Activated CD4-positive, alpha-beta T cell treated with anti-CD3 and anti-CD28 coated beads, Interleukin-2, amount 50 U/mL, for 48 hours (primary cell): ENCODE measurements at places on chromosomes 13 and 19.

DNA sequence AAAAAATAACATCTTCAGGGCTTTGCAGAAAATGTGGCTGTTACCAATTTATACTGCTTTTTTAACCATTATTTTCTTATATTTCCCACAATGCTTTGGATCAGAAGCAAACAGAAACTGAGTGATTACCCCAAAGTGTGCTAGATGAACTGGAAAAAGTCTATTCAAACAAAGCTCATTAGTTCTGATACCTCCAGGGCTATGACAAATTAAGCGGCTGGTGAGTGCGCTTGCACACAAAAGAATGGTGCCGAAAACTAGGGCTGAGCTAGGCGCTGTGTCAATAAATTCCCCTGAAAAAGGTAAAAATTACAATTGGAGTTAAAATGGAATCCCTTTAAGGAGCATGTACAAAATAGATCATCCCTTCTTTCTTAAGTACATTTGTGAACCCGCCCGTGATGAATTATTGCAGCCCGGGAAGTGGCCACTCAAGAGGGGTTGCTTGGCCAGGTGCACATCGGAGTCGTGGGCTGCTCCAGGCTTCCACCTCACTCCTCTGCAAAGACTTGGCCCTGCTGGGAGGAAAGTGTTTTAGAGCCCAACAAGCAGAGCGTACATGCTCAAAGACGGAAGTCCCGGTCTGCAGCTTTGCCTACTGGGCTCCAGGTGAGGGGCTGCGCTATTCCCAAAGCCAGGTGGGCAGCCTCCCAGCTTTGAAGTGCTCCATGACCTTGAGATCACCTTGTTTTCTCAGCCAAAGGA, 164.0 kb upstream of the ZNF507 start:
- no peak for DNase-seq

DNA sequence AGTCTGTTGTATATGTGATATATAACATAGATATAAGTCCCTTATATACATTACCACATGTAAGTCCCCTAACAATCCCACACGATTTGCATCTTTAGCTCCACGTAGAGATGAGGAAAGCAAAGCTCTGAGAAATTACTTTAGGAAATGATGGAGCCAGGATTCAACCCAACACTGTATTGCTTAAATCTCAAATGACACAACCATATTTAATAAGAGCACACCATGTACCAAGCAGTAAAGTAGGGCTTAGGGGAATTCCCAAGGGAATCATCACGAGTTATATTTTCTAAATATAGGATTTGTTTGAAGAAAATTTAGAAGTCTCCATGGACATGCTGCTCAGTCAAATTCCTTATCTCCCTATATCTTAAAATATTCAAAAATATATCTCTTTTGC, 61.3 kb upstream of the POMP start:
- no peak for DNase-seq

DNA sequence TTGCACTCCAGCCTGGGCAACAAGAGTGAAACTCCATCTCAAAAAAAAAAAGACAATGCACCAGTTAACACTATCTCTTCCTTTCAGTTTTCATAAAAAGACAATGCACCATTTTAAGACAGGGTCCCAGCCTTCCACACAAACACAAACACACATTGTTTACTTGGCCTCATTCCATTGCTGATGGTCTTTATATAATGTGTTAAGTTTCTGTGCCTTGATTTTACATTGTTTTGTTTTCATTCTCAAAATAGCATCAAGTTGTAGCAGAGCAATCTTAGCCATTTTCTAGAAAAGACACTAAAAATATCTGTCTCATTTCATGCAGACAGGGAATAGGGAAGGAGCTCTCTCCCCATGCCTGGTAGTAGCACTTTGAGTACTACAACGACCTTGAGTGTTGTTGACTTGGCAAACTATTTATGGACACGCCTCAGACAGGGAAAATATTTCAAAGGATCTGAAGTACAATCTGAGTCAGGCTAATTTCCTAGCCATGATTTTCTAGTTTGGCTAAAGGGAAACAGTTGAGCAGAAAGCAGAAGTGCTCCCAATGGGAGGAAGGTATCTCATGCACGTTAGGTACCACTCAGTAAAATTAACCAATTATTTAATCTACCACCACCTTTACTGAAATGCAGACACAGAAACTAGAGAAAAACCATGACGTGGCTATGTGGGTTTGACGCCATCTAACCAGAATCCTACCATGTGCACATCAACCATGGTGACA, 120.6 kb downstream of the ABCC4 start:
- DNase-seq: no peak

- DNase-seq: peak; percentile 89
Measured at GRCh38 chr19:3125900-3126524, 9.8 kb upstream of the GNA15 start.

GRCh38 chr13:33757713-33758112, 60.2 kb upstream of the RFC3 start:
- DNase-seq: no peak

DNA sequence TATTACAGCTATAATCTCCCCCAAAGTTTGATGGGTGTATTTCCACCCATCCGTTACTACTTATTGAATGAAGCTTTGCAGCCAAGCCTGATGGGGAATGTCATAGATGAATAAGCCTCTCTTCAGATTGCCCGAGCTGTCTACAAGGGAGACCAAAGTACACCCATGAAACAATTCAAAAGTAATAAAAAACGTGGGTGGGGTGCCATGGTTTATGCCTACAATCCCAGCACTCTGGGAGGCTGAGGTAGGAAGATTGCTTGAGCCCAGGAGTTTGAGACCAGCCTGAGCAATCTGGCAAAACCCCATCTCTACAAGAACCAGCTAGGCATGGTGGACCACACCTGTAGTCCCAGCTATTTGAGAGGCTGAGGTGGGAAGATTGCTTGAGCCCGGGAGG, 419.2 kb downstream of the FGF9 start:
- DNase-seq: no peak

DNA sequence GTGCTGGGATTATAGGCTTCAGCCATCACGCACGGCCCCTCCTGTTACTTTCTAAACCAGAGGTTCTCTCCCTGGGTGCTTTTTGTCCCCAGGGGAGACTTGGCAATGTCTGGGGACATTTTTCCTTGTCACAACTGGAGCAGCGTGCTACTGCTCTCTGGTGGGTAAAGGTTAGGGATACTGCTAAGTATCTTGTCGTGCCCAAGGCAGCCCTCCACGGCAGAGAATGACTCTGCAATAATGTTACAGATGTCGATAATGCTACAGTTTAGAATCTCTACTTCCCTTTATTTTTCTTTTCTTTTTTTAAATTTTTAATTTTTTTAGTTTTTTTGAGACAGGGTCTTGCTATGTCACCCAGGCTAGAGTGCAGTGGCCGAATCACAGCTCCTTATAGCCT, 38.0 kb downstream of the ADGRE1 start:
- no peak for DNase-seq

GRCh38 chr19:19752760-19753403, 20.0 kb upstream of the ZNF14 start:
- no peak for DNase-seq

DNA sequence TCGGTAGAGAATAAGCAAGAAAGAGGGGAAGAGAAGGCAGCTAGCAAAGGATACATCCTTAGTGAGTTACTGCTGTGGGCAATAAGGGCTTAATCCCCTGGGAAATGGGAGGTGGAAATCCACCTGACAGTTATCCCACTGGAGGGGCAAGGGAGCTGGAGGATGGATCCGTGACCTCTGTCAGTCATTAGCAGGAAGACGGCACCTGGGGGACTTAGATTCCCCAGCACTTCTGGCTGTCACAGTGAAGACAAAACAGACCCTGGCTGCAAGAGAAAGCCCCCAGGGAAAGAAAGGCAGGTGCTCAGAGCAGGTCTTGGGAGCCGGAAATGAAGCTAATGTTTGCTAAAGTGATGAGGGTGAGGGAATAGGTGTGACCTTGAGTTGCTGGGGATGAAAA, 70.4 kb upstream of the MRI1 start:
- DNase-seq: no peak

DNA sequence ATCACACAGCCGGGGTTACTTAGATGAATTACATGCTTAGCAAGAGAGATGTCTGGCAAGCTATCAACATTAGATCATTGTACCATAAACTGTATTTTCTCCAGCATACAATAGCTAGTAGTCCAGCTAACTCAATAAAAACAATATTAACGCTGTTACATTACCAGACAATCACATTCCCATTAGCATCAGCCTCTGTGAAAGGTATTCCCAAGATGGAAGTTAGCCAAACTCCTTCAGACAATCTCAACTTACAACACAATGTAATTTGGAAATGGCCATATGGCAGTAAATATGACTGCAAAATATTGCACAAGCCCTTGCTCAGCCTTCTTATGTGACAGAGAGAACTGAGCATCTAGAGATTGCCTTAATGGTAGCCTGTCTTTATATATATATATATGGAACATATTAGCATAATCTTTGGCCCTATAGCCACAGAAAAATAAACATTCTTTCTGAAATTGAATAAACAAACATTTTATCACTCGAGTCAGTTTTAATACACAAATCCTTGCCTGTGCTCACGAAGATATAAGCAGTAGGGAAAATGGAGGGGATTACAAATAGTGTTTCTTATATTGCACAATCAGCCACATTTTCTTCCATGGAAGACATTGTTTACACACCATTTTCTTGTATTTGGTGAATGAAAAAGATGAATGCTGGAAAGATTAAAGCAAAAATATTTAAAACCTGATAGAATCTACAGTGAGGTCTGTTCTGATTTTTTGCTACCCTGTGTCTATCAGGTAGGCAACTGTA, 1060.5 kb downstream of the DIAPH3 start:
- no peak for DNase-seq

GRCh38 chr13:82938644-82939043, 943.6 kb downstream of the SLITRK1 start:
- no peak for DNase-seq

- DNase-seq: no peak
Measured at GRCh38 chr13:93222976-93223375, 3.6 kb upstream of the GPC6 start.

GRCh38 chr19:2722541-2723344, 1.6 kb upstream of the DIRAS1 start:
- DNase-seq: no peak

- DNase-seq: no peak
Measured at GRCh38 chr19:38734176-38734425, 10.2 kb downstream of the CAPN12 start.

DNA sequence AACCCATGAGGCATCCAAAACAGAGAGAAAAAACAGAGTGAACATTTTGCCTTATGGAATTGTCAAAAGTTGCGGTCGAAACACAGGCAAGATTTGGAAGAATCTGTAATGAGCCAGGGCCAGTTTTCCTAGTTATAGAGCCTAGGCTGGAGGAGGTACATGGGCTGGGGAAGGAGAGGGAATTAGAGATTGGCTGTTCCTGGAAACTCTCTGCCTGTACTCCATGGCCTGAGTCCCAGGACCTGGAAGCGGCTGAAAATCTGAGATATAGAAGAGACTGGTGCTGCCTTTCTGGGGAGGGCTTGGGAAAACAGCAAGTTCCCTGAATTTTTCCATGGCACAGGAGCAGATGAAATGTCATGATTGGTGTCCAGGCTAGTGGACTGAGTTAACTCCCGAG, 122.8 kb upstream of the KLF12 start:
- DNase-seq: no peak

GRCh38 chr19:43731346-43731745, 15.5 kb downstream of the IRGC start:
- no peak for DNase-seq

DNA sequence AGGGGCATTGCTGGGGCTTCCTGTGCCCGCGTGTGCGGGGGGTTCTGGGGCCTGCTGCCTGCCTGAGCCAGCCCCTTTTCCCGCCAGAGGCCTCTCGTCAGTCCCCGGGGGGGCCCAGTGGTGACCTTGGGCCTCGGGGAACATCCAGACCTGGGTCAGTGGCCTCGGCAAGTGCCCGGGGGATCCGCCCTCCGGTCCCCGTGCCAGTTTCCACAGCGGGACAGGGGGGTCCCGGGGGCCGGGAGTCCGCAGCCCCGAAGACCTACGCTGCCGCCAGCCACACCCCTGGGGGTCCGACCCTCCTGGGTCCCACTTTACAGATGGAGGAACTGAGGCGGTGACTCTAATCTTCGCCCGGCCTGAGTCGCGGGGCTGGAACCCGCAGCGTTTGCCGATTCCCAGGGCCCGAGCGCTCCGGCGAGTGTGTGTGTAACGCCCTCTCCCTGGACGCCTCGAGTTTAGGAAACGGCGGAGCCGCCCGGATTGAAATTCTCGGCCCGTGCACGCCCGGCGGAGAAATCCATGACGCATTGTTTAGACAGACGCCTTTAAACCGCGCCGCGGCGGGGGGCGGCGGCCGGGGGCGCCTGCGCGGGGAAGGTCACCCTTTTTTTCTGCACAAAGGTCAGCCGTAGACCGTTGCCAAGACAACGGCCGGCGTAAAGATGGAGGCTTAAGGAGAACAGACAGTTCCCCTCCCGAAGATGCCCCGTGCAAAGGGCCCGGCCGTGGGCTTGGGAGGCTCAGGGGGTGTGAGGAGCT, 39.3 kb downstream of the EFNA2 start:
- peak; percentile 28 for DNase-seq
